Putamen (tissue), 1 donor: ENCODE measurements at places on chromosomes 11 and 22.

DNA sequence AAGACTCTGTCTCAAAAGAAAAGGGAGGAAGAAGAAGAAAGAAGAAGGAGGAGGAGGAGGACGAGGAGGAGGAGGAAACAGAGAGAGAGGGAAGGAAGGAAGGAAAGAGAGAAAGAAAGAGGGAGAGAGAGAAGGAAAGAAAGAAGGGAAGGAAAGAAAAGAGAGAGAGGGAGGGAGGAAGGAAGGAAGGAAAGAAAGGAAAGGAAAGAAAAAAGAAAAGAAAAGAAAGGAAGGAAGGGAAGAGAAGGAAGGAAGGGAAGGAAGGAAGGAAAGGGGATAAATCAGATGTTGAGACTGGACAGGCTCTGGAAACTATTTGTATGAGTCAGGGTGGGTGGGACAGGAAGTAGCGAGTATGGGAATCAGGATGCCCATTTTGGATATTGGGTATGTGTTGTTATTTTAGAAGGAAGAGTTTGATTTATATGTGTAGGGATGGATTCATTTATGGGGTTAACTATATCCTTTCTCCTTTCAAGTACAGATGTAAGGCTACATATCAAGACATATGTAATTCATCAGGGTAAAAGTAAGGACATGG, 6.0 kb upstream of the RPL3 start:
- no peak for DNase-seq

GRCh38 chr11:362642-363442, 6.5 kb upstream of the B4GALNT4 start:
- DNase-seq = no peak

DNA sequence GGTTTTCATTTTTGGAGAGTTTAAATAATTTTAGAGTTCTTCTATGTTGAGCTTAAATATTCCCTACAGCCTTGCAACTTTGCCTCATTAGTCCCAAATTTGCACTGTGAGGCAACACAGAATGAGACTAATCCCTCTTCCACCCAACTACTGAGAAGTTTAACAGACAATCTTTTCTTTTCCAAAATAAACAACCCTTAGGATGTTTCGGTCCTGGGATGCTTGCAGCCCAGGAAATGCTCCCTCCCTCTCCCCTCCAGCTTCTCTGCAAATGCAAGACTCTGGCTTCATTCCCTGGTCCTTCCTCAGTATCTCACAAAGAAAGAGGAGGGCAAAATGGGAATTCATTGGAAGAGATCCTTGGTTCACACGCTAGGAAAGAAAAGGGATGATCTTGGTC, 222.5 kb downstream of the ST3GAL4 start:
- DNase-seq = no peak

- DNase-seq = no peak
Measured at GRCh38 chr11:109612496-109612895, 190.5 kb downstream of the C11orf87 start.

DNA sequence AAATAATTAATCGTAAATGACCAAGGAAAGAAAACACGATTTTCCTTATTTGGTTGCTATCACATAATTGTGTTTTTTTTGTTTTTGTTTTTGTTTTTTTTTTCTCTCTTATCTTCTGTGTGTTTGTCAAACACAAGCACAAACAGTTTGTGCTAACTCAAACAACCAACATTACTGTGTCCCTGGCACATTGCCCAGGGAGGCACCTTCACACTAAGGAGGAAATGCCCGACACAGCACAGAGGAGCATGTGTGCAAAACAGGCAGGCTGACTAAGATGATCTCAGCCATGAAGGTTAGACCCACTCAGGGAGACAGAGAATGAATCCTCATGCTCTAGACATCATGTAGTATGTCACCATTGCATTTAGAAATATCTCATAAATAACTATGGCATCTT, 130.1 kb downstream of the SOX6 start:
- DNase-seq = no peak

- no peak for DNase-seq
Measured at GRCh38 chr11:128890543-128891368, at the start of gene KCNJ5. TSS of gene KCNJ5 (plus strand) at chr11:128891356. CDS start at chr11:128911274, 19,918 bp downstream.

- no peak for DNase-seq
Measured at GRCh38 chr22:39946503-39947219, 13.5 kb upstream of the TMA7B start.
